ENCODE measurements at places on chromosomes 16 and 17. TPM values are rescaled to one million over a fixed set of nuclear protein-coding genes. Genes with fewer than 3 reads are reported as not detected.

- H3K36me3 ChIP-seq: no peaks in the 10 kb centered on the region
- H3K27ac ChIP-seq: peak overlapping the region; percentile 31
- no peak for DNase-seq
- H3K4me3 ChIP-seq: peak overlapping the region; percentile 11
- peaks cover 39% of the 10 kb centered on the region for H3K27me3 ChIP-seq
Measured at GRCh38 chr17:48548523-48549280, 3.8 kb upstream of the HOXB2 start.

DNA sequence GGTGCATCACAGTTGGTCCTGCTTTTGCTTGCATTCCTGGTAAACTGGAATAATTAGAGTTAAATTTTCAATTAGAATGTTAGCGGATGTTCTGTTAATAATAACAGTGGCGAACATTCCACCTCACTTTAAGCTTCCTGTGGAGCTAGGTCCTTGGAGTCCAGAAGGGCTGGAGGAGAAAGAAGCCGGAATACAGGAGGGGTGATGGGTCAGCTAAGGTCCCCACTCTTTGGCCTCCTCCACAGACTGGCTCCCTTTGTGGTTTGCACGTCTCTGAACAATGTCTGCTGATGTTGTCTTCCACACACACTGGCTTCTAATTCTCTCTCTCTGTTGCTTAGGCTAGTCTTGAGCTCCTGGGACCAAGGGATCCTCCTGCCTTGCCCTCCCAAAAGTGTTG is 35.0 kb upstream of the ETV4 start:
- no peaks in the 10 kb centered on the region for H3K36me3 ChIP-seq
- no peak overlapping the region for H3K4me3 ChIP-seq
- no peak overlapping the region for H3K27ac ChIP-seq
- H3K4me1 ChIP-seq: no peaks in the 10 kb centered on the region
- H3K27me3 ChIP-seq: no peaks in the 10 kb centered on the region

Gene SLC52A1
- total RNA-seq: 0.80 TPM

DNA sequence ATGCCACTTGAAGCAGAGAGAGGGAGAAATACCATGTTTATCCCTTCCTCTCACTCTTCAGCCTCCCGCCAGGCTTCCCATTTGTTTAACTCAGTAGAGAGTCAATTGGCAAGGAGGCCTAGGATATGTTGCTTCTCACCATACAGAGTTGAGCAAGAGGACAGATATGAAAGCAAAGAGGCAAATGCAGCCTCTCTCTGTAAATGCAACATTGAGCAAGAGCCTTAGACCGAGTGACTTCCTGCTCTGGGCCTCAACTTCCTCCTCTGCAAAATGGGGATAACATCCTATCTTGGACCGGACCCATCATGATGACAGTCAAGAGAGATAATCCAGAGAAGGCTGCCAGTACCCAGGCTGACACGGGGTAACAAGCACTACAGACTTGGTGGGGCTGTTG is 36.8 kb downstream of the SOCS1 start:
- H3K36me3 ChIP-seq: no peaks in the 10 kb centered on the region
- H3K27ac ChIP-seq: no peak overlapping the region
- H3K27me3 ChIP-seq: no peaks in the 10 kb centered on the region

DNA sequence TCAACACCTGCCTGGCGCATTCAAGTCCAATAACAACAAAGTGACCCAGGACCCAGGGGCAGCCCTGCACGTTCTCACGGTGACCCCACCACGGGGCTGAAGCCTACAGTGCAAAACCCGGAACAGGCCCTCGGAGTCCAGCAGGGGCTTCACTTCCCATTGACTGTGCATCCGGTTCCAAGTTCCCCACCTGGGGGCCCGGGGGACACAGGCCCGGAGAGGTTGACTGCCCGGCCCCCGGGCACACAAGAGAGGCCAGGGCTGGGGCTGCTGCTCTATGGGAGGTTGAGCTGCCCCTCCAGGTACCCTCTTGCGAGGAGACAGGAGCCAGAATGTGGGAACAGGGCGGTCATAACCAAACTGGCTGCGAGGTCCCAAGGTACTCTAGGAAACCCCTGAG is 31.3 kb downstream of the ENGASE start:
- H3K27me3 ChIP-seq: peaks cover 32% of the 10 kb centered on the region
- no peaks in the 10 kb centered on the region for H3K36me3 ChIP-seq
- H3K4me1 ChIP-seq: no peaks in the 10 kb centered on the region
- no peak for DNase-seq
- no peak overlapping the region for H3K27ac ChIP-seq

GRCh38 chr17:55784666-55785065 is 33.8 kb downstream of the PCTP start:
- peaks cover 2% of the 10 kb centered on the region for H3K4me1 ChIP-seq
- H3K4me3 ChIP-seq: no peak overlapping the region

- no peak for DNase-seq
- no peaks in the 10 kb centered on the region for H3K36me3 ChIP-seq
- H3K27me3 ChIP-seq: no peaks in the 10 kb centered on the region
- H3K27ac ChIP-seq: no peak overlapping the region
- no peaks in the 10 kb centered on the region for H3K4me1 ChIP-seq
- no peak overlapping the region for H3K4me3 ChIP-seq
Measured at GRCh38 chr16:15404792-15405191, 9.2 kb downstream of the MPV17L start.

GRCh38 chr16:54366943-54367342 is 80.4 kb upstream of the IRX3 start:
- H3K27me3 ChIP-seq: peaks cover 6% of the 10 kb centered on the region
- no peak overlapping the region for H3K4me3 ChIP-seq
- H3K4me1 ChIP-seq: peaks cover 4% of the 10 kb centered on the region
- no peaks in the 10 kb centered on the region for H3K36me3 ChIP-seq
- no peak for DNase-seq

Gene RNF112
- 0.14 TPM for total RNA-seq

DNA sequence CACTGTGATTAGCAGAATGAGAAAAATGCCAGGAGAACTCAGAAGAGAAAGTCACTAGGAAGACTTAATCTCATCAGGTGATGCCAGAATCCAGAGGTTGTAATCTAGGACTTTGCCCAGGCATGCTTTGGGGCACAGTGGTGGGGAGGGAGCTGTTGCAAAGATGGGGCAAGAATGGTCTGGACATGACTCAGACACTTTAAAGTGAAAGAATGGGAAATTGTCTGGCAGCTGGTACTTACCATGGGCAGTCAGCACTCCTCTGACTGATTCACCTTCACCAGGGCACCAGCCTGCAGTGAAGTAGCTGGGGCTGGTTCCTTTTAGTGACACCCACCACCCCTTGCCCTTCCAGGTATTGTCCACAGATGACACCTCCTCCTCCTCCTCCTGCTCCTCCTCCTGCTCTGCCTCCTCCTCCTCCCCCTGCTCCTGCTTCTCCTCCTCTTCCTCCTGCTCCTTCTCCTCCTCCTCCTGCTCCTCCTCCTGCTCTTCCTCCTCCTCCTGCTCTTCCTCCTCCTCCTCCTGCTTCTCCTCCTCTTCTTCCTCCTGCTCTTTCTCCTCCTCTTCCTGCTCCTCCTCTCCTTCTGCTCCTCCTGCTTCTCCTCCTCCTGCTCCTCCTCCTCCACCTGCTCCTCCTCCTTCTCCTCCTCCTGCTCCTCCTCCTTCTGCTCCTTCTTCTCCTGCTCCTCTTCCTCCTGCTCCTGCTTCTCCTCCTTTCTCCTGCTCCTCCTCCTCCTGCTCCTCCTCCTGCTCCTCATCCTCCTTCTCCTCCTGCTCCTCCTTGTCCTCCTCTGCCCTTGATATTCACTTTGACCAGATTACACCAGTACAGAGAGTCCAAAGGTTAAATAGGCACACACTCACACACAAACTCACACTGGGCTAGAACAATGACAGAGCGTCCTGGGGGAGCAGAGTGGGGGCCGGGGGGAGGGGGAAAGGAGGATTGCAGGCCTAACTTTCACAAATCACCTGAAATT is at the start of gene CHD9NB:
CHD9NB (minus strand) TSS at position 379 of the 983 bp plus-strand sequence. CDS start 8,739 bp downstream, outside the sequence.
- H3K4me3 ChIP-seq: no peak within 1 kb of the TSS
- DNase-seq: no peak
- H3K27ac ChIP-seq: no peak within 1 kb of the TSS
- no peaks in the 10 kb centered on the region for H3K27me3 ChIP-seq
- H3K4me1 ChIP-seq: peaks cover 19% of the 10 kb centered on the region

GRCh38 chr16:80655751-80656150 is 115.0 kb downstream of the DYNLRB2 start:
- no peak for DNase-seq
- no peak overlapping the region for H3K4me3 ChIP-seq
- no peaks in the 10 kb centered on the region for H3K36me3 ChIP-seq

Gene LRRC75A
- 1.6 TPM for total RNA-seq

DNA sequence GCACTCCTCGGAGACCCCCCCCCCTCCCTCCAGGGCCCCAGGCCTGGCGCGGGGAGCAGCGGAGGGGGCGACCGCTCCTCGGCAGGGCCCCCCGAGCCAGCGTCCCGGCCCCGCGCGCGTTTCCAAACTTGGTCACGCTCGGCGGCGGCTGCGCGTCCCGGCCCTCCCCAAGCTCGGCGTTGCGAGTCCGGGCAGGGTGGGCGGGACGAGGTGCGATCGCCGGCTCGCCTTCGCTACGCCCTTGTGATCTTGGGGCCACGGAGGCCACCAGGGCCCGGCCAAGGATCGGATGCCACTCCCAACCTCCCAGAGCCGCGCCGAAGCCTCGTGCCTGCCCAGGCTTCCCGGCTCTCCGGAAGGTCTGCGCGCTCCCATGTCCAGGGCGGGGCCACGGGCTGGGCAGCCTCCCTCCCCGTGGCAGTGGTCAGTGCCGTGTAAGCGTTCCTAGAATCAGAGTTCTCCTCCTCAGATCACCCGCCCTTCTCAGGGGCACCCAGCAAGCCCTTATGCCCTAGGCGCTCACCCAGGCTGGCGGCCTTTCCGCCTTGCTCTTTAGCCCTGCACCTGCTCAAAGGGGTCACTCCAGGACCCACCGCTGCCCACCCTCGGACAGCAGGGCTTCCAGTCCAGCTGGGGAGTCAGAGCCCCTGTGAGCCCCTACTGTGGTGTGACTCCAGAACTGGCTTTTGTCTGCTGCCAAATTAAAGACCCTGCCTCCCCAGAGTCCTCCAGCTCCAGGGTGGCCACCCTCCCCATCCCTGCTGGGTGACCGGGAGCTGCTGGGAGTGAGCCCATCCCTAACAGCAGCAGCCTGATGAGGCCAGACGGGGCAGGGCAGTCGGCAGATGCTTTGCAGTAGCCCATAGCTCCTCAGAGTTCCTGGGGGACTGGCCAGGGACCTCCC is 12.2 kb upstream of the MRPS23 start:
- peaks cover 41% of the 10 kb centered on the region for H3K27me3 ChIP-seq
- no peak for DNase-seq
- peaks cover 13% of the 10 kb centered on the region for H3K4me1 ChIP-seq

DNA sequence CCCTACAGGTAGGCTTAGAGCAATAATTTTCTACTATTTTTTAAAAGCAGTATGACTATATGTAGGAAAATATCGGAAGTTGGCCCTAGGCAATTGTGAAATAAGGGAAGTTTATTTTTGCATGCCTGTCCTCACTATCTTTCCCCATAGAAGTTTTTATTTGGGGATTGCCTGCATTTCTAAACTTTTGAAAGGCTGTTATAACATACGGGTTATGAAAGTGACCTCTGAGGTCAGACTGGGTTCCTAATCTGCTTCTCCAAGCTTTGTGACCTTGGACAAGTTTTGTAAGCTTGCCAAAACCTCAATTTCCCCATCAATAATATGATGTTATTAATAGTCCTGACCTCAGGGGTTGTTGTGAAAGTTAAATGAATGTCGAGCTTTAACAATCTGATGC is 67.1 kb downstream of the ARHGAP44 start:
- H3K36me3 ChIP-seq: no peaks in the 10 kb centered on the region
- no peak overlapping the region for H3K27ac ChIP-seq
- H3K4me3 ChIP-seq: no peak overlapping the region
- H3K27me3 ChIP-seq: no peaks in the 10 kb centered on the region

DNA sequence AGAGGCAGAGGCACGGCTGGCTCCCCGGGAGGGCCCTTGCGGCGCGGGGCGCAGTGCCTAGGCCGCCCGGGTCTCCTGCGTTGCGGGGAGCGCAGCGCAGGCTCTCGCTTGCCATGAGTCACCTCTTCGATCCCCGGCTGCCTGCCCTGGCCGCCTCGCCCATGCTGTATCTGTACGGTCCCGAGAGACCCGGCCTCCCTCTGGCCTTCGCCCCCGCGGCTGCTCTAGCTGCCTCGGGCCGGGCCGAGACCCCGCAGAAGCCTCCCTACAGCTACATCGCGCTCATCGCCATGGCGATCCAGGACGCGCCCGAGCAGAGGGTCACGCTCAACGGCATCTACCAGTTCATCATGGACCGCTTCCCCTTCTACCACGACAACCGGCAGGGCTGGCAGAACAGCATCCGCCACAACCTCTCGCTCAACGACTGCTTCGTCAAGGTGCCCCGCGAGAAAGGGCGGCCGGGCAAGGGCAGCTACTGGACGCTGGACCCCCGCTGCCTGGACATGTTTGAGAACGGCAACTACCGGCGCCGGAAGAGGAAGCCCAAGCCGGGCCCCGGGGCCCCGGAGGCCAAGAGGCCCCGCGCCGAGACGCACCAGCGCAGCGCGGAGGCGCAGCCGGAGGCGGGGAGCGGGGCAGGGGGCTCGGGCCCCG is 390 bp downstream of the FOXL1 start:
- H3K4me1 ChIP-seq: no peaks in the 10 kb centered on the region
- H3K36me3 ChIP-seq: no peaks in the 10 kb centered on the region
- H3K27me3 ChIP-seq: peaks cover 77% of the 10 kb centered on the region
- H3K27ac ChIP-seq: no peak overlapping the region

Data from thymus (tissue), 14 donors.